ENCODE measurements at places on chromosomes 2 and 18. TPM values are rescaled to one million over a fixed set of nuclear protein-coding genes. Genes with fewer than 3 reads are reported as not detected.

DNA sequence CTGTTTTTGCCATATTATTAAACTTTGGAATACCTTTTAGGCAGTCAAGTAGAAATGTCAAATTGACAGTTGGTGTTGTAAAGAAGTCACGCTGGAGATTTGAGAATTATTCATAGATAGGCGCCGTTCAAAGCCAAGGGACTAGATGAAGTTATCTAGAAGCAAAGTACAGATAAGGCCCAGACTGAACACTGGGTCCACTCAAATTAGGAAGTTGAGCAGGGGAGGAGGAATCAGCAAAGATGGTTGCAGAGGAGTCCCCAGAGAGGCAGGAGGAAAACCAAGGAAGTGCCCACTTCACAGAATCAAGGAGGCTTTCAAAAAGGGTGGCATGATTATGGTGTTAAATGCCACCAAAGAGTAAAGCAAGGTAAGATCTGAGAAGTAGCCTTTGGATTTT is 9.6 kb upstream of the ALS2 start:
- DNase-seq, result no peak
- H3K27ac ChIP-seq, result no peak overlapping the region
- no peaks in the 10 kb centered on the region for H3K36me3 ChIP-seq
- no peaks in the 10 kb centered on the region for H3K4me1 ChIP-seq
- H3K27me3 ChIP-seq, result no peaks in the 10 kb centered on the region
- no peak overlapping the region for H3K4me3 ChIP-seq

- H3K36me3 ChIP-seq, result no peaks in the 10 kb centered on the region
- no peak overlapping the region for H3K4me3 ChIP-seq
- H3K27me3 ChIP-seq, result no peaks in the 10 kb centered on the region
Measured at GRCh38 chr18:61589053-61589723, 256.0 kb downstream of the CDH20 start.

DNA sequence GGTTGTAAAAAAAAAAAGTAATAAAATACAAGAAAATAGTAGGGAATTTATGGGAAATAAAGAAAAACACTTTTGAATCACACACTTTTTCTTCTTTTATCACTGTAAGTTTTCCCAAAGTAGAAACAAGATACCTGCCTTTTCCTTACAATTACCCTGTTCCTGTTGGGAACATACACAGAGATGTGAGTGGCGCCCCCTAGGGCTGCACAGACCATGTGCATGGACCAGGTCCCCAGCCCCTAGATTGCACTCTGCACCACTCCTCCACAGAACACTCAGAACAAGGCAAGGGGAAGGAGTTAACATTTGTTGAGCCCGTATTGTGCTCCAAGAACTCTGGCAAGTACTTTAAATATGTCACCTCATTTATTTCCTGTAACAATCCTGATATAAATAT is 118.7 kb upstream of the NRP2 start:
- H3K27ac ChIP-seq, result no peak overlapping the region
- no peaks in the 10 kb centered on the region for H3K36me3 ChIP-seq
- no peak overlapping the region for H3K4me3 ChIP-seq
- H3K4me1 ChIP-seq, result no peaks in the 10 kb centered on the region
- peak; percentile 14 for DNase-seq

- no peak overlapping the region for H3K4me3 ChIP-seq
- no peaks in the 10 kb centered on the region for H3K4me1 ChIP-seq
- H3K27me3 ChIP-seq, result no peaks in the 10 kb centered on the region
- H3K27ac ChIP-seq, result no peak overlapping the region
- DNase-seq, result no peak
Measured at GRCh38 chr2:34997779-34998178, 1357.8 kb upstream of the CRIM1 start.

DNA sequence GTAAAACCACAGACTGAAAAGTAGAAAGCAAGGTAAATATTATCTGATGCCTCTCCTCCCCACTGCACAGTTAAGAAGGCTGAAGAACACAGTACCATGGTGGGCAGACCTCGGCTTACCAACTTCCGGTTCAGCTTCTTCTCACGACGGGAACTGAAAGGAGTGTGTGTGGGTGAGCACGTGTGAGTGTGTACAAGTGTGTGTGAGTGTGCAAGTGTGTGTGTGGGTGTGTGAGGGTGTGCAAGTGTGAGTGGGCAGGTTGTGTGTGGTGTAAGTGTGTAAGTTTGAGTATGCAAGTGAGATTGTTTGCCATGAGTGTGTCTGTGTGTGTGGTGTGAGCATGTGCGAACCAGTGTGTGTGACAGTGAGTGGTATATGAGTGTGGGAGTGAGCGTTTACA is 103.5 kb downstream of the ADD2 start:
- H3K4me1 ChIP-seq, result no peaks in the 10 kb centered on the region
- H3K27ac ChIP-seq, result no peak overlapping the region
- DNase-seq, result no peak
- no peak overlapping the region for H3K4me3 ChIP-seq
- H3K36me3 ChIP-seq, result no peaks in the 10 kb centered on the region

- H3K36me3 ChIP-seq, result no peaks in the 10 kb centered on the region
- no peaks in the 10 kb centered on the region for H3K27me3 ChIP-seq
- no peak overlapping the region for H3K4me3 ChIP-seq
- peak; percentile 53 for DNase-seq
- no peak overlapping the region for H3K27ac ChIP-seq
Measured at GRCh38 chr2:44291281-44292248, 16.3 kb downstream of the SLC3A1 start.

DNA sequence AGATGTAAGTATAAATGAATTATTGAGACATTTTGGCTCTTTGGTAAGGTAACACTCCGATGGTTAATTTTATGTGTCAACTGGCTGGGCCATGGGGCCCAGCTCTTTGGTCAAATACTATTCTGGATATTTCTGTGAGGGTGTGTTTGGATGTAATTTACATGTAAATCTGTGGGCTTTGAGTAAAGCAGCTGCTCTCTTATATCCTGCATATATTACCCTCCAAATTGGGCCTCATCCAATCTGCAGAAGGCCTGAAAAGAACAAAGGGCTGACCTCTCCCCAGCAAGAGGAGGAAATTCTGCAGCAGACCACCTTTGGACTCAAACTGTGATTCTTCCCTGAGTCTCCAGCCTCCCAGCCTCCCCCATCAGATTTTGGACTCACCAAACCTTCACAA is 464.1 kb downstream of the PLCL1 start:
- H3K36me3 ChIP-seq, result no peaks in the 10 kb centered on the region
- H3K4me1 ChIP-seq, result no peaks in the 10 kb centered on the region
- H3K27ac ChIP-seq, result no peak overlapping the region
- no peak for DNase-seq

DNA sequence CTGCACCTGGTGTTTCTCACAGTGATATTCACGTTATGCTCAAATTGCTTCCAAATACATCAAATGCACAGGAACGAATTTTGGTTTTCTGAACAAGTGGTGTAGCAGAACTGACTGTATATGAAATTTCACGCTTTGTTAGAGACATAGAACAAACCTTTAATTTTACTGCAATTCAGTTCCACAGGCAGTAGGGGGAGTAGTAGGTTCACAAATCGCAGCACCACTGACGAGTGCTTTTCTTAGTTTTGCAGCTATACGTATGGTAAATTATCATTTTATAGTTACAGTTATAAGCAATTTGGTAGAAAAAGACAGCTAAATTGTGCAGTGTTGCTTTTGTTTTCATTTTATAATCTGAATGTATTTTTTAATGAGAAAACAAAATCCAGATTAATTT is 113.3 kb downstream of the KIAA1328 start:
- H3K27ac ChIP-seq, result no peak overlapping the region
- DNase-seq, result no peak
- H3K4me1 ChIP-seq, result no peaks in the 10 kb centered on the region
- no peak overlapping the region for H3K4me3 ChIP-seq

DNA sequence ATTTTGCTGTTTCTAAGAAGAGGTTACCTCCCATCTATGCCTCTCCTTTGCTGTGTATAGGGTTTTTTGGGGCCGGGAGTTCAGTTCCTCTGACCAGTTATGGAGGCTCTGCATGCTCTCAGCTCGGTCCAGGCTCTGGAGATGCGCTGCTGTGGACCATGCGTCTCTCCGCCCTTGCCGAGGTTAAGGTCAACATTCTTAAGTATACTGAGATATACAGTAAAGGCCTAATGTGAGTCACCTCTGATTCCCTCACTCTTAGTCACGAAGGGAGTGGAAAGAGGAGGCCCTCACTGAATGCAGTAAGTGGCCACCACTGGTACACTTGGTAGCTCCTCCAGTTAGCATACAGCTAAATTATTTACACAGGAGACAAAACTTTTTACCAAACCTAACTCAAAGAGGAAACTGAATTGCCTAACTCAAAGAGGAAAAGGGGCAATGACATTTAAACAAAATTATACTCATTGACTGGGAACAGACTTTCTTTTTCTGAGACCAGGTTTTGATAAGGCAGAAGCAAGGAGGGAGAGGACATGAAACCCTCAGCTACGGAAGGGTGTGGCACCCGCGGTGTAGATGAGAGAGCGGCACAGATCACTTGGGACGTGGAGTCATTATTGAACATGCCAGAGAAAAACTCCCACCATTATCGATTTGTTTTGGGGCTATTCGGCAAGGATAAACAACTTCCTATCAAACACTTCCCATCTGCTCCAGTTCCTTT is 98.7 kb downstream of the COPS8 start:
- no peak overlapping the region for H3K27ac ChIP-seq
- H3K4me3 ChIP-seq, result no peak overlapping the region
- H3K27me3 ChIP-seq, result no peaks in the 10 kb centered on the region
- no peaks in the 10 kb centered on the region for H3K4me1 ChIP-seq

GRCh38 chr2:240391111-240392051 is 44.1 kb upstream of the GPC1 start:
- no peak overlapping the region for H3K4me3 ChIP-seq
- peak; percentile 29 for DNase-seq
- H3K27me3 ChIP-seq, result no peaks in the 10 kb centered on the region
- no peak overlapping the region for H3K27ac ChIP-seq
- H3K4me1 ChIP-seq, result peaks cover 7% of the 10 kb centered on the region

GRCh38 chr2:223460774-223461211 is 141.4 kb downstream of the SCG2 start:
- H3K27ac ChIP-seq, result no peak overlapping the region
- H3K4me1 ChIP-seq, result peaks cover 4% of the 10 kb centered on the region
- no peak for DNase-seq

DNA sequence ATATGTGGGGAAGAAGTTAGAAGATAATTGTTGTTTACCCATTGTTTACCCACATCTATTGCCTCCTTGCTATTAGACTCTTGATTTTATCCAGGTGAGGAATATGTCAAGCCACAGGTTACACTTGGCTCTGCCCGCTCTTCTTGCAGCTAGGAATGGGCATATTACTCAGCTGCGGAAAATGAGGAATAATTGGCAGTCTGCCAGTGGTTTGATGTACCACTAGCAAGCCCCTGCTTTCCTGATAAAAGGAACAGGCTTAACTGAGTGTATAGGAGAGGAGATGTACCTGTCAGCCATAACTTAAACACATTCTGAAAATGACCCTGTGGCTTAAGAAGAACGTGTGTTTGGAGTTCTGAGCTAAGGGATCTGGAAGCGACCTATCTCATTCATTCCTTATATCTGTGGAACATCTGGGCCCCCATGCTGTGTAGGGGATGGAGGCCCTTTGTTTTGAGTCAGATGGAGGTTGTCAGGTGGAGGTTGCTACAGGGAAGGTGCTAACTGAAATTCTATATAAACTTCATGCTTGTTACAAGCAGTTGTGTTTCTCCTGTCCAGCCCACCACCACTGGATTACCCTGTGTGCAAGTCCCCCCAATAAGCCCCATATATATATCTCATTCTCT is 4.6 kb upstream of the FMNL2 start:
- H3K36me3 ChIP-seq, result no peaks in the 10 kb centered on the region
- no peaks in the 10 kb centered on the region for H3K27me3 ChIP-seq
- H3K4me1 ChIP-seq, result peaks cover 7% of the 10 kb centered on the region
- H3K4me3 ChIP-seq, result no peak overlapping the region

GRCh38 chr2:457792-458424 is 170.0 kb upstream of the ALKAL2 start:
- H3K4me3 ChIP-seq, result no peak overlapping the region
- H3K27me3 ChIP-seq, result no peaks in the 10 kb centered on the region
- H3K27ac ChIP-seq, result no peak overlapping the region
- no peaks in the 10 kb centered on the region for H3K4me1 ChIP-seq
- DNase-seq, result no peak

DNA sequence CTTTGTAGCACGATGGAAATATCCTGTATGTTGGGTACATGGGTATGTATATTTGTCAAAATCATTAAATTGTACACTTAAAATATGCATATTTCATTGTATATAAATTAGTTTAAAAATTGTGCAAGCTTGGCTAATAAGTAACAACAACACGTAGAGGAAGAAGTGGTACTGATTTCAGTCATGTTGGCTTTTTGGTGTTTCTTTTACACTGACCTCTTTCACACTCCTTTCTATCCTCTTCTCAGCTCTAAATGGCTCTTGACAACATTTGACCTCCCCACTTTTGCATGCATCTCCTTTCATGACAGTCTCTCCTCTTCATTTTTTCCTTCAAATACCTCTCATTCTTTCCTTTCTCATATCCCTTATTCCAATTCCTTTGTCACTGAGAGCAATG is 801.4 kb upstream of the ZEB2 start:
- H3K36me3 ChIP-seq, result no peaks in the 10 kb centered on the region
- no peak for DNase-seq
- no peak overlapping the region for H3K27ac ChIP-seq
- no peaks in the 10 kb centered on the region for H3K27me3 ChIP-seq
- no peaks in the 10 kb centered on the region for H3K4me1 ChIP-seq

- H3K36me3 ChIP-seq, result no peaks in the 10 kb centered on the region
- peaks cover 18% of the 10 kb centered on the region for H3K4me1 ChIP-seq
- H3K27me3 ChIP-seq, result no peaks in the 10 kb centered on the region
- H3K4me3 ChIP-seq, result no peak overlapping the region
- H3K27ac ChIP-seq, result no peak overlapping the region
Measured at GRCh38 chr2:109238580-109238979, 109.6 kb downstream of the SH3RF3 start.

Gene CYS1
- total RNA-seq, result 2.7 TPM

Gene CCDC178
- total RNA-seq, result 0.87 TPM

Gene CCBE1
- 7.8 TPM for total RNA-seq

Gene ZAP70
- total RNA-seq, result 2.9 TPM

Gene NYAP2
- 0.19 TPM for total RNA-seq

Gene CSRNP3
- total RNA-seq, result 4.0 TPM

Gene GRHL1
- total RNA-seq, result 1.8 TPM

Gene ERMN
- total RNA-seq, result not detected

Gene ZNF521
- 270 TPM for total RNA-seq

Gene RGPD3
- 0.21 TPM for total RNA-seq

Data from adrenal gland (tissue), 19 donors.